ENCODE measurements at places on chromosomes 3 and 15. TPM values are rescaled to one million over a fixed set of nuclear protein-coding genes. Genes with fewer than 3 reads are reported as not detected.

- DNase-seq = no peak
Measured at GRCh38 chr3:51968883-51969678, 1.8 kb upstream of the PCBP4 start.

Gene LYZL4
- total RNA-seq = not detected

- DNase-seq = peak; percentile 66
Measured at GRCh38 chr15:51267703-51268083, 70.7 kb downstream of the CYP19A1 start.

Gene SCAMP2
- total RNA-seq = 28.3 TPM

- no peak for DNase-seq
Measured at GRCh38 chr15:43908516-43909050, 81.8 kb downstream of the WDR76 start.

- DNase-seq = no peak
Measured at GRCh38 chr15:65115542-65115941, 542 bp upstream of the UBAP1L start.

DNA sequence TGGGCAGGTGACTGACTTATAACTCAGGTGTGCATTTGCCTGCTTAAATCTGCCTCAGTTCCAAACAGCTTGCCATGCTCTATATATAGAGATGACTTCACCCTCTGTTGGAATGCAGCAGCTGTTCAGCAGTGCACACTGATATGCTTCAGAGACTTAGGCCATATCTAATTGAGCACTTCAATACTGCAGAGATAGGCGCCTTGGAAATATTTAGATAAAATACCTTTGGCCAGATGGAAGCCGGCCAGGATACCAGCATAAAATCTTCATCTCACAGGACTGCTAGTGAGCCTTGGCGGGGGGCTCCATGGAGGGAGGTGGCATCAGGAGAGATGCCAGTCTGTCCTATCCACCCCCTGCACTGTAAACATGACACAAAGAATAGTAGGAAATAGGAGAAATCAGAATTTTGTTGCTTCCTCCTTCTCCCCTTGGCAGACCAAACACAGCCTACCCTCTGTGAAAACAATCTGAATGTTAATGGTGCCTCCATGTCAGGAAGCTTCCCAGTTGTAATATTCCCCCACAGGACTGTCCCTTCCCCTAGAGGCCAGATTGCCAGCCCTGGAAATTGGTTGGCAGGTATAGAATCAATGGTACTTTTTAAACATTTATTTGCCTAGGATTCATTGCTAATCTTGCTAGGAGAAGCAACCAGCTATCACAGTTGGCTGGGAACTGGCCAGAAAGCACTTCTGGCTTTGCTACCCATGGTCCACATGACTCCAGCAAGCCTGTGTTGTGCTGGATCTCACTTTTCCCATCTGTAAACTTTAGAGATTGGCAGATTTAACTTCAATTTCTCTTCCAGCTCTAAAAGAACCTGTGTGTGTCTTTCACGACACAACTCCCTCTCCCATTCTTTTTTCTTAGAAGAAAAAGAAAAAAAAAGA lies 215.5 kb upstream of the KCNMB2 start:
- no peak for DNase-seq

DNA sequence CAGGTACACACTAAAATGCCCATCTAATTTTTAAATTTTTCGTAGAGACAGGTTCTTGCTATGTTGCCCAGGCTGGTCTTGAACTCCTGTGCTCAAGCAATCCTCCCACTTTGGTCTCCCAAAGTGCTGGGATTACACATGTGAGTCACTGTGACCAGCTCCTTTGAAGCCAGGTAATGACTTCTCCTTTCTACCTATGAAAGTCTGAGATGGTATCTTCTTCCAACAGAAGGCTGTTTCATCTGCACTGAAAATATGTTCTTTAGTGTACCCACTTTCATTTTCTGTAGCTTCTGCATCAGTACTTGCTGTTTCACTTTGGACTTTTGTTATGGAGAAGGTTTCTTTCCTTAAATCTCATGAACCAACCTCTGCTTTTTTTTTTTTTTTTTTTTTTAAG lies 8.8 kb downstream of the OIP5 start:
- no peak for DNase-seq

DNA sequence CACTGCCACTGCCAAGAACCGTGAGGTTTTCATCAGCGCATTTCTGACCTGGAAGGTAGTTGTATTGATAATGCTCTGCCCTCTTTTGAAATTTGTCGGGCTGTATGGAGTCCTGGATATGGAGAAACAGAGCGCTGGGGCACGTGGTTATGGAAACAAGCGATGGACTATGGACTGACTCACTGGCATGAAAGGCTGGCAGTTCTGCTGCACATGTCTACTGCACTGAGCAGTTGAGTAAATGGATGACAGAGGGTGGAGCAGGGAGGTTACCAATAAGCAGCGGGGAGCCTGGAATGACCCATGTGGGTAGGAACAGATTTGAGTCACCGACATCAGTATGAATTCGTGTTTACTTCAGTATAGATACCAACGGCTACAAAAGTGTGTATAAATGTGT lies 429.5 kb downstream of the OCA2 start:
- no peak for DNase-seq

DNA sequence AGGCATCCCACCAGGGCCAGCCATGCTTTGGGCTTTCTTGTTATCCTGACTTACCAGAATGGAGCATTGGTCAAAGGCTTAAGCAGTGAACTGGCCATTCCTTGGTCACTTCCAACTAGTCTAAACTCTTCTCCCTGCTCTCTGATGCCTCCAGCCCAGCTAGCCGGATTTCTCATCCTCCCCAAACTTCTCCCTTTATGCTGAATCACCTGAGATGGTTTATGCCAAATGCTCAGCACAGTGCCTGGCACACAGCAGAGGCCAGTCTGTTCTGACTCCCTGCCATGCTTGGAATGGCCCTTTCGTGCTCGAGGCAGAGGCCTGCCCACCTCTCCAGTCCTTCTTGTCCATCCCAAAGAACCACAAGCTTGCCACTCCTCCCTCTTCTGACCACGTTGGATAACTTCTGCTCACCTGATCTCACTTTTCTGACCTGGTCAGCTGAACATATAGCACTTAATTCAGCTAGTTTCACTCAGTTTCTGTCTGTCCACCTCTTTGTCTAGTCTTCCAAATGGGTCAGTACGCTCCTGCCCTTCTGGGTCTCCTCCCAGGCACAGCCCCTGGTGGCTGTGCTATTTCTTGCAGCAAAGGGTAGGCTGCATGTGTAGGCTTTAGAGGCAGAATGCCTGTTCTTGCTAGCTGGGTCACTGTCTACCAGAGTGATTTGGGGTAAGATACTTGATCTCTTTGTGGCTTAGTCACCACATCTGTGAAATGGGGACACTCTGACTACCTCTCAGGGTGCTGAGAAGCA lies 2.2 kb upstream of the RBP1 start:
- DNase-seq = peak; percentile 73

DNA sequence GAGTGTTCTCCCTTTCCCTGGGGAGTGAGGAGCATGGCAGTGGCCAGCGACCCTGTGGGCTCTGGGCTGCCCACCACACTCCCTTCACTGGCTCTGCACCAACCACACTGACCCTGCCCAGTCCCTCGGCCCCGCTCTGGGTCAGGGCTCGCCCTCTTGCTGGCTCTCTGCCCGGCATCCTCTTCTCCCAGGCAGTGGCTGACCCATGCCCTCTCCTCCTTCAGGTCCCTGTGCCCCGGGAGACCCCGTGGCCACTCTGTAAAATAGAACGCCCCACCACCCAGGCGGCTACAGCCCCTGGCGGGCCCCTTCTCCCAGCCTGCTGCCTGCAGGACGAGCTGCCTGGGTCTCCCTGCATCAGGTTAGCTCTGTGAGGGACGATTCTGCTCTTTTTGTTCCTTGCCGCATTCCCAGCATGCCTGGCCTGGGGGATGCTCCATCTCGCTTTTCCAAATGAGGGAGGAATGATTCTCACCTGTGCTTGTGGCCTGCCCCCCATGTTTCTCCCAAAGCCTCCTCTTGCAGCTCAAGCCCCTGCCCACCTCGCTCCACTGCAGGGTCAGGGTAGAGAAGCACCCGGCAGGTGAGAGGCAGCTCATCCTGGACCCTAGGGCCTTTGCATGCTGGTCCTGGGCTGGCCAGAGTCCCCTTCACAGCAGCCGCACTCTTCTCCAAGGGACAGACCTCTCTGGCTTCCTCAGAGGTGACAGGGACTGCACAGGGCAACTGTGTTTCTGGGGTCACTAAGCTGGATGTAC lies 14.5 kb upstream of the CFAP100 start:
- no peak for DNase-seq

GRCh38 chr15:38748710-38749109 lies 184.1 kb upstream of the RASGRP1 start:
- no peak for DNase-seq

DNA sequence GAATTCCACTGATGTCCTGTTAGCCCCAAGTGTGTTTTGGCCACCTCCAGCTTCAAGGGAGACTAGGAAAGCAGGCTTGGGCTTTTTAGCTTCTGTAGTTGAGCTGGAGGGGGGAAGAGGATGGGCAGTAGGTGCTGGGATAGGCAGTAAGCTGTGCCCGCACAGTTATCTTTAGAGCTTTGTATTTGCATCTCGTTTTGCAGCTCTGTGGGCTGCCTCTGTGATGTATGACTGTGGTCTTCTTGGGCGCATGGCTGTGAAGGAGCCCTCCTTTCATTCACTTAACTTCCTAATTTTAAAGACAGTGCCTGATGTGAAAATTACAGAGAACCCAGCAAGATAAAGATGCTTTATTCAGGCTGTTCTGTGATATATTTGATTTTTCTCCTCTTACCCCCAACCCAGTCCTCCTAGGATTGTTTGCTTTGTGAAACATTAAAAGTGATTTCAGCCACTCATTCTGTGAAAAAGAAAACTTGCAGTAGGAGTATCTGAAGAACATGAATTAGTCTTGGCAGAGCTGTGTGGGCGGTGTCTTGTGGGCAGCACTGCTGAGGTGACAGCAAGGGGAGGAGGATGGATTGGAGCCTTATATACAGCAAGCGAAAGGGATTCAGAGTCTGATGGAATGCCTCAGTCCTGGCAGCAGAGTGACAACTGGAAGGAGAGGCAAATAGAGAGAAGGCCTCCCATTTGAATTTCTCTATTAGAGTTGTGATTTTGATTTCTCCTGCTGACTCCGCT lies 74.3 kb downstream of the LARS2 start:
- DNase-seq = peak; percentile 30

Gene MYO9A
- total RNA-seq = 60.1 TPM

GRCh38 chr3:103847081-103848062 lies 1412.6 kb downstream of the ZPLD1 start:
- DNase-seq = no peak

DNA sequence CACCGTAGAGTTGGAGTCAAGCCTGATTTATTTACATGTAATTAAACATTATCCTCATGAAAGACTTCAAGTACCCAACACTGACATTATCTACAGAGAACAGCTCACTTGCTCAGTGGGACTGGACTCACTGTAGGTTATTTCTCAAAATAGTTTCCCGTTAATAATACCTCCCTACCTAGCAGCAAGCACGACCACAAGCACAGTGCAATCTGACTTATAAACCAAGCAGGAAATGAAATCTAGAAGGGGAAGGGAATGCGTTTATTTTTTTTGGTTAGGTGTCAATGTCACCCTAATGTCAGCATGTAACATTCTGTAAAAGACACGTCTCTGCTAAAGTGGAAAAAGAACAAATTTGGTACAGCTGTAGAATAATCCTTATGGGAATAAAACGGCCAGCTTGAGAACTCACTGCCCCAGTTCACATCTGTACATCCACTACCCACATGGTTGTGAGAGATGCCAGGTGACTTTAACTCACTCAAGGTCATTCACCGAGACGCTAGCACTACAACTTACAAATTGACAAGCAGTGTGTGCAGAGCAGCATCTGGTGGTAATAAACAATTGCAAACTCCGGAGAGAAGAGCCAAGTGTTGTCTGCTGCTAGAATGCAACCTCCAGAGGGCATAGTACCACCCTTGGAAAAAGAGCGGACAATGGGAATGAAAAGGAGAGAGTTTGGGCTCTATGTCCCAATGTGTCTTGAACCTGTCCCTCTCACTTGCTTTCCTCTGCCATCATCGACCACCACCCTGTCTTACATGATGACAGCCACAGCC lies 242.5 kb downstream of the CADPS start:
- DNase-seq = no peak

GRCh38 chr3:113247068-113247467 lies 35.7 kb downstream of the BOC start:
- DNase-seq = no peak

Measured in osteoblast (primary cell).